Left ventricle myocardium superior (tissue), 1 donor: ENCODE measurements at places on chromosomes 7 and 10. TPM values are rescaled to one million over a fixed set of nuclear protein-coding genes. Genes with fewer than 3 reads are reported as not detected.

The PLEKHS1 gene
- not detected for total RNA-seq

The ZNF365 gene
- total RNA-seq: not detected

The LDB3 gene
- 1,459 TPM for total RNA-seq

The SVOPL gene
- not detected for total RNA-seq

The CYP2E1 gene
- total RNA-seq: 0.69 TPM

The ASAH2B gene
- total RNA-seq: 4.8 TPM

The TMEM176A gene
- total RNA-seq: 30.1 TPM

DNA sequence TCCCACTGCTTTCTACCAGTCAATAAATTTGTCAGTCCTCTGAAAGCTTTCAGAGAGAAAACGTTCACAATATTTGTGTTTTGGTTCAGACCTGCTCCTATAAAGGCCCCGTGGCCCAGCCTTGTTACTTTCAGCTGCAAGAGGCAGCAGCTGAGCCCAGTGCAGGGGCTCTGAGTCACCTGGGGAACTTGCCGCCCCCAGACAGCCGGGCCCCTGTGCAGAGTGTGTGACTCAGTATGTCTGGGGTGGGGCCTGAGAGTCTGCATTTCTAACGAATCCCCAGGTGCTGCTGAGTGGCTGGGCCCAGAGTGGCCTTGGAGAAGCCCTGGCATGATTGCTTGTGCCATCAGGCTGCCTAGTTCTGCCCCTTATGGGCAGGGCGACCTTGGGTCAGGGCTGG, 303.5 kb downstream of the PAXIP1 start:
- DNase-seq: no peak

GRCh38 chr10:106740-107139, 28.5 kb upstream of the ZMYND11 start:
- DNase-seq: no peak

DNA sequence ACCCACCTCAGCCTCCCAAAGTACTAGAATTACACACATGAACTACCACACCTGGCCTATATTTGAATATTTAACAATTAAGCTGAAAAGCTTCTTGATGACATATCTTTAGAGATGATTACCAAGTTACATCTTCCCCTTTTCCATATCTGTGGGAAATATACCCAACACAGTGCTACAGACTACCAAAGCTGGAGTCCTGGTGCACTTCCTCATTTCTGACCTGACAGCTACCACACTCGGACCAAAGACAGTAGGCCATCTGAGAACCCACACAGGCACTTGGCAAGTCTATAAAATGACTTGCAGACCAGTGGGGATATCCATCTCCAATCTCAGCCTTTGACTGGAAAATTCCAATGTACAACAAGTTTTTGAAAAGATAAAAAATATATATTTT, 270.4 kb upstream of the KLF14 start:
- DNase-seq: no peak

- no peak for DNase-seq
Measured at GRCh38 chr7:152527610-152528032, 91.8 kb upstream of the KMT2C start.

- no peak for DNase-seq
Measured at GRCh38 chr7:112970771-112971170, 115.9 kb downstream of the GPR85 start.

DNA sequence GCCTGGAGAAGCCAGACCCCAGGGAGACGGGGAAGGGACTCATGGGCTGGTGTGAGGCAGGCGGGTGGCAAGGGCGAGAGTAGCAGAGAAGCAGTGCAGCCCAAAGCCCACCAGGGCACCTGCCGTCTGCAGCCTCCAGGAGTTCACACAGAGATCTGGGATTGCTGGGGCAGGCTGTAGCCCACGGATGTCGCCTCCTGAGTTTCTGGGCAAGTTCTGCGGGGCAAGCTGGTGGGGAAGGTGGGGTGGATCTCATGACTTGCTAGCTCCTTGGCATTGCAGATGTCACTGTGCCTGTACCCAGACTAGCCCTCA, 6.0 kb downstream of the ADCK2 start:
- no peak for DNase-seq

GRCh38 chr7:148116195-148116594, 474.4 kb upstream of the C7orf33 start:
- DNase-seq: no peak

DNA sequence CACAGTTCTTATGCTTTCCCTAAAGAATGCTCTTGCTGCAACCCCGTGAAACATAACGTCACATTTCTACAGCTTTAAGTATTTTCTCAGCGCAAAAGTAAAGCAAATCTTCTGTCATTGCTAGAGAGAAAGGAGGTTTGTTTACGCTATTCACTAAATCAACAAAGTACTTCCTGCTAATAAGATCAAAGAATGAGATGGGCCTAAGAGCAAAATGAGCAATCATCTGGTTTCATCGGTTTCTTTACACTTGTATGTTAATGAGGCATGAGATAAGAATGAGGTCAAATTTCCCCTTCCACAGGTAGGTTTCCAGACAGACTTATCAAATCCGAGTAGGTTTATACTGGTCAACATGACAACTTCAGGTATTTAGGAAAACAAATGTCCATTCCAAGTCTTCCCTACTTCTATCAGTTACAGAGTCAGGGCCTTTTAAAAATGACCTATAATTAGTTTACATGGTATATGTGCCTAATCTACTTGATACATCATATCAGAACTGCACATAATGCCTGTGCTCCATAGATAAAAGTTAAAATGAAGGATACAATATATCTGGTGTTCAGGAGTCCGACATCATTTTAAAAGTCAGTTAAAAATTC, 8.4 kb downstream of the USP6NL start:
- DNase-seq: no peak

DNA sequence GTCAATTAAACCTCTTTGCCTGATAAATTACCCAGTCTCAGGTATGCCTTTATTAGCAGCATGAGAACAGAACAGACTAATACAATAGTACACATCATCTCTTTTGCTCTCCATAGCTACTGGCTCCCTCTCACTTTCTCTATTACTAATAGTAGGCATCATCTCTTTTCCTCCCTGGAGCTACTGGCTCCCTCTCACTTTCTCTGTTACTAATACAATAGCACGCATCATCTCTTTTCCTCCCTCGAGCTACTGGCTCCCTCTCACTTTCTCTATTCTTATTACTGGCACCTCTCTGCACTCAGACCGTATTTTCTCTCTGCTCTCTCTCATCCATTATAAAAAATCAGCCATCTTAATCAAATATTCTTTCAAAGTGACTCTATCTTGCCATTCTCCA, 37.1 kb downstream of the SLC25A13 start:
- DNase-seq: no peak
